Ascending aorta (tissue), 2 donors: ENCODE measurements at places on chromosomes 2 and 18. TPM values are rescaled to one million over a fixed set of nuclear protein-coding genes. Genes with fewer than 3 reads are reported as not detected.

The CCDC195 gene
- total RNA-seq = not detected

DNA sequence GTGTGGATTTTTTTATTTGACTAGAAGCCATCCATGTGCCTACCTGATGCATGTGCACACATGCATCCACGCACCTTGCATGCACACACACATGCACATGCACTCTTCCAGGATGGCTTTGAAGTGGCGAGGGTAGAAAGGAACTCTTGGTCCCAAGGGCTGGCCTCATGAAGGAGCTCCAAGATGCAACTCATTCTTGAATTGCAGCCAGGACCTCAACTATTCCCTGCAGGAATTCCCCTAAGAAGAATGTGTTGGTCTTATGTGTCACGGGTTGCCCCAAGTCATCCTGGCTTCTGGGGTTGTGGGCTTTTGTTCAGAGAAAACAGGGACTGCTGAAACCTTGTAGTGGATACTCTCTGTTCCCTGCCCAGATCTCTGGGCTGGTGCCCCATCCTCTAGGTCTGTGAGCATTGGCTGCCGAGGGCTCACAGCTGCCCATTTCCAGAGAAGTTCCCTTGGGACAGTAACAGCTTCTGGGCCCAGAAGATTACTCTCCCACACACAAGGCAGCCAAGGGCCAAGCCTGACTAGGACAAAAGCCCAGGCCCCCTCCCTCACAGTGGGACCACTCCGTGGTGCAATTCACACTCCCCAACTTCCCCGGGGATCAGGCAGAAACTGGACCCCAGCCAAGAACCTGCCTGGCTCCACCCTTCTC is 137.6 kb downstream of the COPS8 start:
- peak; percentile 26 for DNase-seq

- no peak for DNase-seq
Observed at GRCh38 chr18:68219274-68219673, 495.6 kb downstream of the TMX3 start.

DNA sequence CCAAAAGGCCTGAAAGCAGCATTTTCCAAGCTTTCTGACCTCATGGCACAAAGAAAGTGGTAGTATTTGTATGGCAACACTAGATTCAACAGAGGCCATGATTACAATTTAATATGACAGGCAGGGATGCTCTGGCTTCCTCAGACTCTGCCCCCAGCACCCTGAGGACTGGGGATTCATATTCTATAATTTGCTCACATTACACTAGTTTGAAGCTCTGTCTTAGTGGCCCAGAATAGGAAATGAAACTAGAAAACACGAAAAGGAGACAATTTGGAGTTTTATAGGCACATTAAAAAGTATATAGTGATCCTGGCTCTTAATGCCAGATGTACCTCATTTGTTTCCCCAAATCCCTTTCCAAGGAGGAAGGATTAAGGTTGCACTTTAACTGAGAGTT is 173.0 kb upstream of the STK17B start:
- DNase-seq = no peak

- DNase-seq = no peak
Observed at GRCh38 chr2:47288864-47289263, 114.1 kb upstream of the MSH2 start.

DNA sequence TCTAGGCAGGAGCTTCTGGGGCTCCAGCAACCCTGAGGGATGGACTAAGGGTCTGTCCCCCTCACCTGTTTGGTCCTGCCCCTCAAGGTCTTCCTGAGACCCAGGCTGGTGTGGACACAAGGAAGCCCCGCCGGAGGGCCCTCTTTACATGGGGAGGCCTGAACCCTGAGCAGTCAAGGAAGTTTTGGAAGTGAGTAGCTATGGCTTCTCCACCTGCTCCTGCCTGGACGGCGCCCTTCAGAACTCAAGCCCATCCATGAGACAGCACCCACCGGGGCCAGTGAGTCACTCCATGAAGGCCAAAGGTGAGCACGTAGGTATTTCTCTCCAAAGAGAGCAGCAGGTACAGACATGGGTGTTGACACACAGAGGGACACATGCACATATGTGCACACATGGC is 98.2 kb upstream of the CTDP1 start:
- DNase-seq = peak; percentile 43

DNA sequence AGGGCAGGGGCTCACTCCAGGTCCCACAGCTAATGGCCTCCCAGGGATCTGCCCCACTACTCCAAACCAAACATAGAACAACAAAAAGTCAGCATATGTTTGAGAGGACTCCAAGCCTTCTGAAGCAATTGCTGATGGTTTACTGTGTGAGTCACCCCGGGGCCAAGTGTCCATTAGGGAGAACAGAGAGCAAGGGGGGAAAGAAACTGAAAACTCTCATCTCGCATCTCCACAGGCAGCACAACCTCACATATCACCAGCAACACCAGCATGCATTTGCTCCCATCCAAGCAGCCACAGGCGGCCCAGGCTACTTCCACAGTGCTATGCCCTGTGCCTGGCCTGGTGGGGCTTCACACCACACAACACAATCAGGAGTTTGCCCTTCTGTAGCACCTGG is 39.1 kb downstream of the CYRIA start:
- DNase-seq = no peak

DNA sequence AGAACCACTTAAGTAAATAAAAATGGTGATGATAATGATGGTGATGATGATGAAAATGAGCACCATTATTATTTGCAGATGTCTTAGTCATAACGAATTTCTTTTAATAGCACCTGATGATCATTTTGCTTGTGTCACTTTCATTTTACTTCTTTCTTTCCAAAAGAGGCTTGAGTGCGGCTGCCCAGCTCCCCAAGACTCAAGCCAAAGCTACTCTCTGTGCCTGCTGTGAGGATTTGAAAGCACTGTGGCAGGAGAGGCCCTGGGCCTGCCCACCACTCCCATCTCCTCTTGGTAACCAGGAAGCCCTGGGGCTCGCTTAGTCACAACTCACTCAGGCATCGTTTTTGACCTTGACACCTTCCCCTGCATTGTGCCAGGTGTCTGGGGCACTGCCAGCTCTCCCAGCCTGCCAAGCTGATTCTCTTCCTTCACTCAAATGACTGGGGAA is 41.2 kb downstream of the RPL37A start:
- DNase-seq = peak; percentile 80

GRCh38 chr2:102506743-102507142 is 33.7 kb downstream of the SLC9A4 start:
- no peak for DNase-seq

GRCh38 chr2:205684871-205685313 is 2.6 kb downstream of the NRP2 start:
- no peak for DNase-seq

DNA sequence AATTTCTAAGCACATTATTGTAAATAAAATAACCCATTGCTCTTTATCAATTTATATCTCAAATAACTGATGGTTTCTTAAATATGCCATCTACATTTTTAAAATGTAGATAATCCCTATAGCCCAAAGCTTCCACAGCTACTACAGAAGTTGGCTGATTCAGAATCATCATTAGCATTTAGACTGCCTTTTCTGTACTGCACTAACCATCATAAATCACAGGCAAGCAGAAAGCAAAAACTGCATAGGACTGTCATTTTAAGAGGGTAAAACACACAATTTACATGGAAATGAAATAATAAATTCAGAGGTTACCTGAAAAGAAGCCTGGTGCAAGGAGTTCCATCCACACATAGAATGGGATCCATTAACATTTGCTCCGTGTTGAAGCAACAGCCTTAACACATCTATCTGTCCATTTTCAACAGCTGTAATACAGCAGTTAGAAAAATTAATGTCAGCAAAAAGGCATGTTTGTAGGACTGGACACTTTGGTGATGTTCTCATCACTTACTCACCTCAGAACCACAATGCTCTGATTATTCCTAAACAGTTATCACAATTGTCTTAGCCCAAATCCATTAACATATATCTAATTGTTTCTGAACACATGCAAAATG is 38.4 kb upstream of the CHAC2 start:
- no peak for DNase-seq

- DNase-seq = no peak
Observed at GRCh38 chr2:240788482-240788881, 31.5 kb downstream of the KIF1A start.
